Stimulated activated CD8-positive, alpha-beta memory T cell treated with anti-CD3 and anti-CD28 coated beads, Interleukin-4, amount 100 ng/mL, for 48 hours (primary cell): ENCODE measurements at places on chromosomes 7 and 10.

GRCh38 chr10:129106314-129106713 lies 360.7 kb upstream of the MGMT start:
- no peak for DNase-seq

- no peak for DNase-seq
Measured at GRCh38 chr10:486206-486605, 203.3 kb downstream of the DIP2C start.

DNA sequence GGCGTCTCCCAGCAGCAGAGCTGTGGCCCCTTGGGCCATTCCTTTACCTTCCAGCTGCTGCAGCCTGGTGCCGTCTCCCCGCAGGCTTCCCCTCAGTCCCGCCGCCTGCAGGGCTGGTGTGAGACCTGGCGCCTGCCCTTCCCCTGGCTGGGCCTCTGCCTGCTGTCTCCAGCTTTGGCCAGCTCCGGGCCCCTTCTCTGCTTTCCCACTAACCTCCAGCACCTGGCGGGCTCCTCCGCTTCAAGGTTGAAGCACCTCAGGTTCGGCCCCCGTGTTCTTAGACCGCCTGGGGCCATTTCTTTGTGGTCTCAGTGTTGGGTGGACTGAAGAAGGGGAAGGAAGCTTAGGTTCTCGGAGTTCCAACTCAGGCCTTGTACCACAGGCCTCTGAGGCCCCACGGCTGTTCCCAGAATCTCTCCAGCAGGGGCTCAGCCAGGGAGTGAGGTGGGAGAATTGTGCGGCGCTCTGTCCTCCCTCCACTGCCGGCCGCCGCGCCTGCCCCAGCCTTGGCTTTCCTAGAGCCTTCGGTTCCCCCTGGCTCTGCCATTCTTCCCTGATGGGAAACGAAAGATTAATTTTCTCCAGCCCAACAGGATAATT lies 30.3 kb downstream of the GBX1 start:
- no peak for DNase-seq

DNA sequence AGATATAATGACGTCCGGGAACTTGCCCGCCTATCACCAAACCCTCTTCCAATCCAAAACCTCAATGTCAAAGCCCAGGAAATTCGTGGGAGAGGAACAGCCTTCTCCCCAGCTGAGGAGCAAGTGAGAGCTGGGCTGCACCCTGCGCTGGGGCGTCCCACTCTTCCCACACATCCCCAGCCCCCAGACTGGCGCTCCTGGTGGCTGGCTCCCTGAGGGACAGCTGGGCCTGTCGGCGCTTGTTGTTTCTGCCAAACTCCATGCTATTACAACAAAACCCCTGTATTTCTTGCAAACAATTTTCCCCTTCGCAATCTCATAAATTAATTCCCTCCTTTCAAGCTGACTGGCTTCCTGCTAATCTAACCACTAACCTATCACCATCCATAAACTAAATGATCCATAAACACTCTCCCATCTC lies 53.0 kb downstream of the GRID1 start:
- DNase-seq, result no peak

- DNase-seq, result no peak
Measured at GRCh38 chr7:23971031-23971430, 261.0 kb downstream of the STK31 start.

DNA sequence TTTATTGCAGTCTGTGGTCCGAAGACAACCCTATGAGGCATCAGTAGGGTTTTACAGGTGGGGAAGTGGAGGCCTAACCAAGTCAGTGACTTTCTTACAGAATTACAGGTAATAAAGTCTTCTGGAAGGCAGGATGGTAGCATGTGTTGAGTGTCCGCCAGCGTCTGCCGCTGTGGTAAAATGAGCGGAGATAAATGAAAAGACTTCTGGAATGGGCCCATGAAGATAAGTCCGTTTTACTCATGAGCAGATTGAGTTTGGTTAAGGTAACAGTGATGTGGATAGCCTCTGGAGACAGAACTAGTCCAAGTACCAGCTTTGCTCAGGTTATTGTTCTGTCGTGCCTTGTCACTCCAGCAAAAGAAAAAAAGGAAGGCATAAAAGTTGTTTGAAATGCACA lies 966 bp downstream of the FBH1 start:
- no peak for DNase-seq

DNA sequence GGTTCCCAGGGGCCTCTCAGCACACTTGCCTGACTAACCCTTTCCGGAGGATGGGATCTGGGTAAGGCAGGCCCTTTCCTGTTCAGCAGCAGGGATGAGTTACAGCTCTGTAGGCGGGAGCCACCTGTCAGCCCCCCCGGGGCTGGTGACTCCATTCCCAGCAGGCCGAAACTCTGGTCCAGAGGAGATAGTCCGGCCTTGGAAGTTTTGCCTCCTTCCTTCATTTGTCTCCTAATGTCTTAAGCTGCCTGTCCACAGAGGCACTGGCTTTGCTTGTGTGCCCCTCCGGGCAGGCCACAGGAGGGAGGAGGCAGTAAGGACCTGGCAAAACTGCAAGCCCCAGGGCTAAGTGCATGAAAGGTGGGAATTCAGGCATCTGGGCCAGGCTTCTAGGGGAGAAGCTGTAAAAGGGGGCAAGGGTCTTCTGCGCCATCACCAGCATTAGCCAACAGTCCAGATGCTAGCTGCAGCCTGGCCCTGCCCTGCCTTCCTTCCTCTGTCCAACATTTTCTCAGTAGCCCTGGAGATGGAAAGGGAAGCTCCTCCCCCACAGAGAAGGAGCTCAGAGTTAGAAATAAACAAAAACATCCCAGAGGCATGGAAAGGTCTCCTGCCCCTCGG lies 1.2 kb downstream of the ADIRF start:
- DNase-seq, result no peak

- no peak for DNase-seq
Measured at GRCh38 chr7:113917840-113918239, 969 bp downstream of the PPP1R3A start.

GRCh38 chr10:65341323-65341925 lies 1584.4 kb upstream of the LRRTM3 start:
- DNase-seq, result no peak

- no peak for DNase-seq
Measured at GRCh38 chr7:41648501-41648900, 54.4 kb downstream of the INHBA start.

- no peak for DNase-seq
Measured at GRCh38 chr10:86256690-86257315, 109.8 kb downstream of the GRID1 start.

- DNase-seq, result no peak
Measured at GRCh38 chr7:41096917-41097316, 606.0 kb downstream of the INHBA start.

DNA sequence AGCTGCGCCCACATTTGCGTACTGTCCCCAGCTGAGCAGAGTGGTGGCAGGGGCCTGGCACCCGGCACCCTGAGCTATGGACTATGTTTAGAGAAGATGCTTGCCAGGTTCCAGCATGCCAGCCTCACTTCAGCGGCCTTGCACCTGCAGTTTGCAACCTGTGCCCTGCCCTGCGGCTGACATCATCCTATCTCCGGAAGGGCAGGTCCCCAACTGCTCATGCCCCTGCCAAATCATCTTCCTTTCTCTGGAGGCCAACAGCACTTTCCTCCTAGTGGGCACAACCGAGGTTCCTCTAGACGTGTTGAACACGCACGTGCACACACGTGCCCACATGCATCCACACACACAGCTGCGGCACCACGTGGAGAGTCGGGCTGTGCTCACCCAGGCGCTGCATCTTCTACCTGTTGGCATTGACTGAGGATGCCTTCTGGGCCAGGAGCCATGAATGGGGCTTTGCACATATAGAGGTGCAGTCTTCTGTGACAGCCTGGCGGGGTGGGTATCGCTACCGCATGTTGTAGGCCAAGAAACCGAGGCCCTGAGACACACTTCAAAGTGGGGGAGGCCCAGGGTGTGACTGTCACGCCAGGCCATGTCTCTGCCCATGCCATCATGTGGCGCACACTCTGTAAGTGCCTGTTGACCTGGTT lies 24.5 kb downstream of the CNPY1 start:
- DNase-seq, result no peak

DNA sequence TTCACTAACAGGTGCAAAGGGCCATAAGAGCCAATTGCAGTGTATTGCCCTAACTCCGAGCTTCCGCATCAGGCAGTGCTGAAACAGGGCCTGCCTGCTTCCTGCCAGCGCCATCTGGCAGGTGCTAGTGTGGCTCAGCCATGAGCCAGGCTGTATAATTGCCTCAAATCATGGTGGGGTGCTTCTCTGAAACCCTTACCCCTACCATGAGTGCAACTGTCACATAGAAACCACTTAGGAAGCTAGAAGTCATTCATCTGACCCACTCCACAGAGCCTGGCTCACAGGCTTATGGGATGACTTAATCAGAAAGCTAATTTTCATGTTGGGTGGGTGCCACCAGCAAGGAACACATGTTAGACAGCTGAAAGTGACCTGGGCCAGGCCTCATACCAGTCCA lies 133.3 kb upstream of the LAMB4 start:
- DNase-seq, result no peak

- DNase-seq, result no peak
Measured at GRCh38 chr10:78436706-78437406, 403.2 kb downstream of the RPS24 start.

GRCh38 chr7:86784765-86785164 lies 141.1 kb downstream of the GRM3 start:
- DNase-seq, result no peak

DNA sequence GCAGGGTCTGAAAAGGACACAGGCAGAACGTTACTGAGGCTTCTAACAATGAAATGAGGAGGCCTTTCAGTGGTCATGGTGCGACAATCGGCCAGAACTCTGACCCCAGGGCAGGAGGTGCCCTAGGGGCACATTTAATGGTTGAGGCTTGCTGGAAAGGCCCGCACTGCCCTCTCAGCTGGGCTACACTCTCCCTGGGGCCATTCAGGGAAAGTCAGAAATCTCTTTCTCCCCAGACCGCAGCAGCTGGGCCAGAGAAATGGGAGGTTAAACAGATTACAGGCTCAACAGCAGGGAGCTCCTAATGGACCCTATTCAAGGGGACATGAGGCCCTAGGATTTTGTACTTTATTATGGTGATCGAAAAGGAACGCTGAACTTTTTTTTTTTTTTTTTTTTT lies 85.6 kb upstream of the FGFR2 start:
- DNase-seq, result no peak

- no peak for DNase-seq
Measured at GRCh38 chr10:52129410-52130178, 184.5 kb upstream of the DKK1 start.

GRCh38 chr10:89347701-89348457 lies 20.1 kb downstream of the IFIT3 start:
- DNase-seq, result no peak

- no peak for DNase-seq
Measured at GRCh38 chr10:50322077-50322476, 70.8 kb upstream of the ASAH2 start.

- DNase-seq, result no peak
Measured at GRCh38 chr10:14605231-14605925, 169.3 kb downstream of the FAM107B start.

DNA sequence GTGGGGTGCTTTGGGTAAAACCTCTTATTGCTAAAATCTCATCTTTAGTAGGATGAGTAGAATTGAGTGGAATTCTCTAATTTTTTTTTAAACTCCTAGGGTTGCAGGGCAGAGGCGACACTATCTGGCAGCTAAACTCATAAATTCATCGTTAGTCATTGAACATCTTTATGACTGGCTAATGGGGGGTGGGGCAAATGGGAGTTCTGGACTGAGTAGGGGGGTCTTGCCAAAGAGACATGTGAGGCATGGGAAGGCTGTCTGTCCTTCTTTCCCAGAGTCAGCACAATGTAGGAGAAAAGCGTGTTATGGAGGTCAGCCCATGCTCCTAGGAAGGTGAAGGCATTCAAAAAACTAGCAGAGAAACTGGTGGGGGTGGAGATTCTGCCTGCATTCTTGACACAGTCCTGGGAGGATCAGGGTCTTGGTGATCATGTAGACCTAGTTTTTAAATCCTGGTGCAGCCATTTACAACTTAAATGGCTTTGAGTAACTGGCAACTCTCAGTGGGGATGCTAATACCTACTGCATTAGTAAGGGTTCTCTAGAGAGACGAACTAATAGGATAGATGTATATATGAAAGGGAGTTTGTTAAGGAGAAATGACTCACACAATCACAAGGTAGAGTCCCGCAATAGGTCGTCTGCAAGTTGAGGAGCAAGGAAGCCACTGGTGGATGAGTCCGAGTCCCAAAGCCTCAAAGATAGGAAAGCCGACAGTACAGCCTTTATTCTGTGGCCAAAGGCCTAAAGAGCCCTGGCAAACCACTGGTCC lies 47.7 kb downstream of the EMX2 start:
- no peak for DNase-seq

GRCh38 chr10:128022261-128023196 lies 103.7 kb downstream of the MKI67 start:
- no peak for DNase-seq

DNA sequence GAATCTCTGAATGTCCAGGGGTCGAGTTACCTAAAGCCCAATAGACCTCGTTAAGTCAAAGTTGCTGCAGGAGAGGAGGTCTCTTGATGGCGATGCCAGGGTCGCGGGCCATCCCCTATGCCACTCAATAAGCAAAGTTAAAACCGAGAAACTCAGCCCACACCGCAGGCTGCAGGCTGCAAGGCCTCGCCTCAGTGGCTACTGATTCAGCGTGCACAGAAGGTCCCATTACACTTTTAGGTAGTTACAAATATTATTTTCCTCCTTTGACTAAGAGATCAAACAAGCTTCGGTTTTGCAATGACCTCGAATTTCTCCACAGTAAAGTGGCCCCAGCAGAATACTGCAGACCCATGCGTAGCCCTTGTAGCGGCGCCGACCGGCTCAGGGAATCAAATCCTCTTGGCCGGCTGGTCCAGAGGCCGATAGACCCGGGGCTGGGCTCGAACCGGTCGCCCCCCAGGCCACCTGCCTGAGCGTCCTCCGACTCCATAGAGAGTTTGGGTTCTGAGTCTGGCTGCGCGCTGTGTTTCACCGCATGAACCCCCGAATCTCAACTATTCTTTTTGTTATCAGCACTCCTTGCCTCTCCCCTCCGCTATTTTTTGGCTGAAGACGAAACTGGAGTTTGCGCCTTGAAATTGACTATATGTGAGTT lies 2.3 kb downstream of the C1QL3 start:
- DNase-seq, result no peak

GRCh38 chr7:30285536-30286284 lies 1.3 kb downstream of the ZNRF2 start:
- peak; percentile 70 for DNase-seq
